ENCODE measurements at places on chromosomes 13 and 19.

DNA sequence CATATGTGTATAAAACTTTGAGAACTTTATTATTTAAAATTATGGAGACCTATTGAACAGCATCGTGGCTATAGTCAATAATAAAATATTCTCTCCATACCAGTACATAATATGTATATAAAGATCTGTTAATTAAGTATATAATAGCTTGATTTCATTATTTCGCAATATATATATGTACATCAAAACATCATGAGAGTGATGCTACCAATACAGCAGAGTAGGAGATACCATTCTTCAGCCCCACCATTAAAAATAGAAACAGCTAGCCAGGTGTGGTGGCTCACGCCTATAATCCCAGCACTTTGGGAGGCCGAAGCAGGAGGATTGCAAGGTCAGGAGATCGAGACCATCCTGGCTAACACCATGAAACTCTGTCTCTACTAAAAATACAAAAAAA is 1755.3 kb upstream of the SPRY2 start:
- DNase-seq: no peak

DNA sequence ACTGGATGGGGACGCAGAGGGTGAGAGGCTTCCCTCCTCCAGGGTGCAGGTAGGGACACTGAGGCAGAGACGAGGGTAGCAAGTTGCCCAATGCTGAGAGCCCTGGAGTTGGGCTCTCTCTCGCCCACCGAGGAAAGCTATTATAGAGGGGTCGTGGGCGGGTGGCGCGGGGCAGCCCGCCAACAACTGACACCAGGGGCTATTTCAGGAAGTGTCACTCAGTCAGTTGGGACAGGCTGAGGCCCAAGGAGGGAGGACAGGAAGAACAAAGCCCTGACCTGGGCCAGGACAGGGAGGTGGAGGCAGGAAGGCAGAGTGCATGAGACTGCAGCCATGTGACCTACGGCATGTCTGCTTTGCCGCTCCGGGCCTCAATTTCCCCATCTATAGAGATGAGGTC is 29.9 kb downstream of the TINCR start:
- DNase-seq: no peak

- no peak for DNase-seq
Observed at GRCh38 chr13:51826606-51827005, 18.4 kb downstream of the TMEM272 start.

DNA sequence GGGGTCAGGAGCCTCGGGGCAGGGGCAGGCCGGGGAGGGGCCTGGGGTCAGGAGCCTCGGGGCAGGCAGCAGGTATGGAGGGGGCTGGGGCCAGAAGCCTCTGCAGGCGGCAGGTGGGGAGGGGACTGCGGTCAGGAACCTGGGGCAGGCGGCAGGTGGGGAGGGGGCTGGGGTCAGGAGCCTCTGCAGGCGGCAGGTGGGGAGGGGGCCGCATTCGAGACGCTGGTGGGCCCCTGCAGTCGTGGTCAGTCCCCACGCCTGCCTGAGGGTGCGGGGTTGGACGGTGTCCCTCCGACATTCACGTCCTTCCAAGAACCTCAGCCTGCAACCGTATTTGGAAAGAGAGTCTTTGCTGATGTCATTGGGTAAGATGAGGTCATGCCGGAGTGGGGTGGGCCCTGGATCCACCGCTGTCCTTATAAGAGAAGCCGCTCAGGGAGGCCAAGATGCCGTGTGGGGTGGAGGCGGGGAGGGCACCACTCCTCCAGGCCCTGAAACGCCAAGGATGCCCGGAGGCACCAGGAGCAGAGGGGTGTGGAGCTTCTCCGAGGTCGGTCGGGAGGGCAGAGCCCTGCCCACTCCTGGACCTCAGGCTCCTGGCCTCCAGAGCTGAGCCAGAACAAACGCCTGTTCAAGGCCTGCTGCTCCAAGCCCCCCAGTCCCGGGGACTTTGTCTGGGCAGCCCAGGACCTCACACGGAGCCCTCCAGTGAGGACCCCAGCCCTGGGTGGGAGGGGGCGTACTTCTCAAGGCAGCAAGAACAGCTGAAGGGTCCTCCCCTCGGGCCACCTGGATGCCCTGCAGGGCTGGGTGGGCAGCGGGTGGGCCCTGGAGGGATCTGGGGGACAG is 30.1 kb downstream of the PIP5K1C start:
- DNase-seq: no peak

GRCh38 chr13:96539791-96540190 is 449.9 kb downstream of the HS6ST3 start:
- no peak for DNase-seq

DNA sequence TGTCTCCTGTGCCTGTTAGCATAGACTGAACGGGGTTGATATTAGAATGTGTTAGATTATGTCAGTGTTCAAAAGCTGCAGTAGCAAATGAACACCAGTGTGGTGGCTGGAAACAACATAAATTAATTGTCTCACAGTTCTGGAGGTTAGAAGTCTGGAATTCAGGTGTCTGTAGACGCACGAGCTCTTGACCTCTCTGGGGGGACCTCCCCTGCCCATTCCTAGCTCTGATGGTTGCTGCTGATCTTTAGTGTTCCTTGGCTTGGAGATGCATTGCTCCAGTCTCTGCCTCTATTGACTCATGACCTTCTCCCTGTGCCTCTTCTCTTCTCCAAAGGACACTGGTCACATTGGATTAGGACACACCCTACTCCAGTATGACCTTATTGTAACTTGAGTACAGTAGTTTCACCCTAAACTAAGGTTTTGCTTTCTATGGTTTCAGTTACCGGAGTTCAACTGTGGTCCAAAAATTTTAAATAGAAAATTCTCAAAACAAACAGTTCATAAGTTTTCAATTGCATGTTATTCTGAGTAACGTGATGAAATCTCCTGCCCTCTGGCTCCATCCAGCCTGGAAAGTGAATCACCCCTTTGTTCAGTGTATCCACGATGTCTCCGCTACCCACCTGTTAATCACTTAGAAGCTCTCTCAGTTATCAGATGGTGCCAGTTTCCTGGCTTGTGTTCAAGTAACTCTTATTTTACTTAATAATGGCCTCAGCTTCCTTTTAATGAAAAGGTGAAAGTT is 273.2 kb downstream of the MYO16 start:
- no peak for DNase-seq

All from left lung (tissue), 14 donors.